ENCODE measurements at places on chromosomes 2 and 18. TPM values are rescaled to one million over a fixed set of nuclear protein-coding genes. Genes with fewer than 3 reads are reported as not detected.
A peak's percentile ranks its signal among the peaks of the same experiment; 100 is the strongest.

Gene FBXO15
- total RNA-seq = 0.73 TPM

DNA sequence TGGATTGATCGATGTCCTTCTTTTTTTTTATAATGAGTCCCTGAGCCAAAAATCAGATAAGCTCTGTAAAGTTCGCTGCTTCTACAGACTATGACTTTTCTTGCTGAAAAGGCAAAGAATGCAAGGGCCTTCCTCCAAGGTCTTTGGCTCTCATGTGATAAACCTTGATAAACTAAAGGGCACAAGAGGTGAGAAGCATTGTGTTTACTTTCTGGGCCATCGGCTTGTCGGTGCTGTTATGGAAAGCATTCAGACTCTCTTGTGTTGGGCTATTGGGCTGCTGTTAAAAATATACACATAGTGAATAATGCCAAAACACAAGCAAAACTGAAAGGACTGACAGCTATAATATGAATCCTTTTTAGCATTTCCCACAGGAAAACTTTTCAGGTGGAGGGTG, 472.4 kb upstream of the SPHKAP start:
- H3K4me3 ChIP-seq = no peak overlapping the region
- no peaks in the 10 kb centered on the region for H3K36me3 ChIP-seq
- no peak overlapping the region for H3K27ac ChIP-seq
- no peak for DNase-seq

- no peak overlapping the region for H3K4me3 ChIP-seq
- H3K27ac ChIP-seq = no peak overlapping the region
- no peak for DNase-seq
- H3K36me3 ChIP-seq = no peaks in the 10 kb centered on the region
- H3K27me3 ChIP-seq = no peaks in the 10 kb centered on the region
- H3K4me1 ChIP-seq = no peaks in the 10 kb centered on the region
These were observed 783.7 kb upstream of the SOX11 start for GRCh38 chr2:4908461-4908860.

GRCh38 chr2:131535526-131535925, 7.8 kb downstream of the CCDC74A start:
- H3K4me3 ChIP-seq = no peak overlapping the region
- H3K27me3 ChIP-seq = peaks cover 14% of the 10 kb centered on the region
- H3K36me3 ChIP-seq = no peaks in the 10 kb centered on the region
- no peak overlapping the region for H3K27ac ChIP-seq

GRCh38 chr18:25516121-25516520, 164.2 kb upstream of the ZNF521 start:
- H3K4me3 ChIP-seq = no peak overlapping the region
- peaks cover 29% of the 10 kb centered on the region for H3K4me1 ChIP-seq
- H3K27me3 ChIP-seq = no peaks in the 10 kb centered on the region
- no peaks in the 10 kb centered on the region for H3K36me3 ChIP-seq
- DNase-seq = no peak
- H3K27ac ChIP-seq = no peak overlapping the region

DNA sequence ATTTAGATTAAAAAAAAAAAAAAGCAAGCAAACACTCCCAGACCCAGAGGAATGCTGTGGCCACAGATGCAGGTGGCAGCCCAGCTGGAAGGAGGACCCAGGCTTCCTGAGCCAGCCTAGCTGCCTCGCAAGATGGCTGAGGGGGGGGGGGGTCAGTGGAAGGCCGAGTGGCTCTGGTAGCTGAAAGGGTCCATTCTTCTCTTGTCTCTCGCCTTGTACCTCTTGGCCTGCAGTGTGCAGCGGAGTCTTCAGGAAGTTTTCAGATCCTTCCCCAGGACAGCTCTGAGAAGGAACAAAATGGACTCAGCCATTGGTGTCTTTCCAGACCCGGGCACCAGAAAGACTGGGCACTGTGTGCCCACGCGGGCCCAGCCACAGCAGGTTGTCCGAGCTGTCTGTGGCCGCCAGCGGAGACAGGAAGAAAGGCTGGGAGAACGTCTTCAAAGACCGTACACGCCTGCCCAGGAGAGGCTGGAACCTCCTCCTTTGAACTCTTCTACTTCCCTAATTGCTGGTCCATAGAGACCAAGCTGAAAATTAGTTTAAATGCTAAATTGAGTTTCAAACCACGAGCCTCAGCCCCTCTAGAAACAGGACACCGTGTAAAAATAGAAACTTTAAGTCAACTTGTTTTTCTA, 21.3 kb downstream of the APCDD1 start:
- no peak overlapping the region for H3K27ac ChIP-seq
- no peak overlapping the region for H3K4me3 ChIP-seq
- H3K36me3 ChIP-seq = no peaks in the 10 kb centered on the region
- H3K27me3 ChIP-seq = peaks cover 18% of the 10 kb centered on the region

DNA sequence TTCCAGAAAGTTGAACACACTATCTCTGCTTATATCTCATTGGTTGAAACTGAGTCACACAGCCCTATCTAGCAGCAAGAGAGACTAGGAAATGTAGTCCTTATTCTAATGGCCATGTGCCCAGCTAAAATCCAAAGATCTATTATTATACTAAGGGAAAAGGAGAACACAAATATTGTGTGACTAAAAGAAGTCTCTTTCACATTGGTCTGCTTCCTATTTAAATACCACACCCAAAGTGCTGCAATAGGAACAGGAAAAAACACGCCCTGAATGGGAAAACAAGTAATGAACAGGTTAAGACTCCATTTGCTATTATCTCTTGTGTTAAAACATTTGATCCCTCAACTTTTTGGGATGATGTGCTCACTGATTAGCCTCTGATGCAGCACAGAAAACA, 86.8 kb upstream of the BARD1 start:
- H3K4me1 ChIP-seq = no peaks in the 10 kb centered on the region
- H3K27ac ChIP-seq = no peak overlapping the region
- no peak for DNase-seq

DNA sequence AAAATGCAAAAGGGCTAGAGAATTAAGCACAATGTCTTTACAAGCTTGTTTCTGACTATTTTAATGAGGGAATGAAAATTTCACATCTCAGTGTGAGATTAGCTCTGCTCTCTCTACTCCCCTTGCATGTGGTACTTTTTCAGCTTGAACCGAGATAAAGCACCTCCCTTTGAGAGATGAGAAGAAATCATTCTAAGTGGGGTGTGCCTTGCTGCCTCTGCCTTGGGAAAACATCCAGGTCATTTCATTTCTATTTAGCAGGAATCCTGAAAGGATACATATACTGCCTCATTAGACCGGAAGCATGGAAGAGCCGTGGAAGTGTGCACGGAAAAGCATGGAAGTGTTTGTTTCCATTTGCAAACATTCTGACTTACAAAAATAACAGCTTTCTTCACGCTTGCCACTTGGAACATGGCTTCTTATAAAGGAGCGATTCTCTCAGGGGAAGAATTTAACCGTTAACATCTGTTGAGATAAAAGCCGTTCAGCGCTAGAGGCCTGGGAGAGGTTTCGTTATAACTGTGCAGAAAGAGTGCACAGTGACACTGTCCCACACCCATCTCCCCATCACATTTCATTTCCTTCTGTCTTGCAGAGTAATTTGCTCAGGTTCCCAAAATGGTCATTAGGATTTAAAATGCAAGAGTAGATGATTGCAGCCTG, 16.7 kb downstream of the NOSTRIN start:
- H3K27me3 ChIP-seq = no peaks in the 10 kb centered on the region
- H3K4me1 ChIP-seq = peaks cover 11% of the 10 kb centered on the region
- no peak for DNase-seq
- H3K36me3 ChIP-seq = no peaks in the 10 kb centered on the region
- H3K4me3 ChIP-seq = peak overlapping the region; percentile 57

All from osteocyte (in vitro differentiated cells).